Stimulated activated CD8-positive, alpha-beta memory T cell treated with anti-CD3 and anti-CD28 coated beads, Interleukin-12 subunit alpha, Interleukin-12 subunit beta, amount 100 ng/mL, for 1 hour (primary cell): ENCODE measurements at places on chromosomes 12 and 14.

DNA sequence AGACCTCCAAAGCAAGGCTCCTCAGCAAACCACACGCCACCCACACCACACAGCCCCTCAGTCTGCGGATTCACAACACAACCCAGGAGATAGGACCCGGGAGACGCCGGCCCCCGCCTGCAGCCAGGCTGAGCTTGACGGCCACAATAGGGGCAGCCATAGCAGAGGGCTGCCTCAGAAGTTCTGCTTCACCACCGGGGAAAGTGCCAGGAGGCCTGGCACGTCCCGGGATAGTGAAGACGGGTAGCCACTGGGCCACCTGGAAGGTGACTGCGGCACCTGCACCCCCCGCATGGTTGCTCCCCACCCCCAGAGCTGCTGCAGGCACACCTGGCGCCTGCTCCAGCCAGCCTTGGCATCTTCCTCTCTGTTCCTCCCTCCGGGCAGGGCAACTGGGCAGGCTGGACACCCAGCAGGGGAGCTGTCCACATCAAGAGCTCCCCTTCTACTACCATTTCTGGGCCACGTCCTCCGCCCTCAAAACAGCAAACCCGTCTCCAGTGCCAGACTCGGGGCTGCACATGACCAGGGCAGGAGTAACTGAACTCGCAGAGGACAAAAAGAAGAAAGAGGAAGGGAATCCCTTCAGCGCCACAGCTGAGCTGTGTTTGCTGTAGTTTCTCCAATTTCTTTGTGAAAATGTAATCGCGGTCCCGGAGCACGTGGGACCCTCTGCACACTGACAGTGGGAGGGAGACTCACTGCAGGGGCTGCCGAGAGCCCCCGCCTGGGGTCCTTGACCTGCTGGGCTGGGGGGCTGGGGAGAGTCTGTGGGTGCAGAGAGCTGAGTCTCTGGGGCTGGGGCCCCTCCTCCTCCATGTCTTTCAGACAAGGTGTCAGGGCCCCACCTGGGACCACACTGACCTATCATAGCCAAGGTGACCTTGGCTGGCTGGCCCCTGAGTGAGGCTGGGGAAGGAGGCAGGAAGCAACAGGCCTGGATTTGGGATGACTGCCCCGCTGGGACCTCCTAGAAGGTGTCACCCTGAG is 74.2 kb upstream of the C14orf180 start:
- DNase-seq, result no peak

GRCh38 chr12:89189448-89189847 is 162.9 kb downstream of the DUSP6 start:
- DNase-seq, result no peak

- no peak for DNase-seq
Measured at GRCh38 chr14:94427016-94427613, 25.5 kb downstream of the SERPINA11 start.

- DNase-seq, result no peak
Measured at GRCh38 chr12:102302553-102302952, 104.9 kb upstream of the PMCH start.

DNA sequence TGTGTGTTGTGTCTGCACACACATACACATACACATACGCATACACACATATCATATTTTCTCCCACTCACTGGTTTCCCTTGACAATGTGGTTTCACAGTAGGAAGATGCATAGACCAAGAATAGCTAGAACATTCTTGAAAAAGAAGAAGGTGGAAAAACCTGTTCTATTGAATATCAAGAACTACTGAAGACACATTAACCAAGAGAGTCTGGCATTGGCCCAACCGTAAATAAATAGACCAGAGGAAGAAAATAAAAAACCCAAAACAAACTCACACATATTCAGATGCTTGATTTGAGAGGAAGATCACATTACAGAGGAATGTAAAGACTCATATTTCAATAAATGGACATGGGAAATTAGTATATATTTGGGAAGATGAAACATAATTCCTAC is 311.3 kb downstream of the FOXG1 start:
- no peak for DNase-seq

DNA sequence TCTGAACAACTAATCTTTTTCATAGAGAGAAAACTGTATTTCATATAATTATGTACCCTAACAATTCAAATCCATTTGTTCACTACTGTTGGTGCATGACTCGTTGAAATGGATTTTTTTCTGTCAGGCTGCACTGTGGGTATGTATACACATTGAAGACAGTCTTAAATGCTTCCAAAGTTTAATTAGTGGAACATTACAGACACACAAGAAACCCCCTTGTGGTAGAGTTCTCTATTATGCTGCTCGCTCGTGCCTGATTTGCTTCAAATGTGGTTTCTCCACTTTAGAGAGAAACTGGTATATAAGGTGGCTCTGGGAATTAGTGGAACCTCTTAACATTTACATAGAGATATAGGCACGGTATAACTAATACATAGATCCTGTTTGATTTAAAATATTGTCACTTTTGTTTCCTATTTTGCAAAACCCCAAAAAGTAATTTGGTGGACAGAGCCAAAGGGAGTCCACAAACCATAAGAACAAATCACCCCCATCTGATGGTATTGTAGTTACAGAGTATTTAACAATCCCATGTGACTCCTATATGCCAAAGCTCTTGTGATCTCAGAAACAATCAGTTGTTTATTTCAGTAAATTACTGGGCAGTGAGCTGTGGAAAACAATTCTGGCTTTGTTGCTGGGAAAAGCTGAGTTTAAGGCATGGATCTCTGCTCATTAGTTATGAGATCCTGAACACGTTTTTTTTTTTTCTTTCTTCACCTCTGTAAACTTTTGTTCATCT is 159.5 kb downstream of the BRMS1L start:
- DNase-seq, result no peak

DNA sequence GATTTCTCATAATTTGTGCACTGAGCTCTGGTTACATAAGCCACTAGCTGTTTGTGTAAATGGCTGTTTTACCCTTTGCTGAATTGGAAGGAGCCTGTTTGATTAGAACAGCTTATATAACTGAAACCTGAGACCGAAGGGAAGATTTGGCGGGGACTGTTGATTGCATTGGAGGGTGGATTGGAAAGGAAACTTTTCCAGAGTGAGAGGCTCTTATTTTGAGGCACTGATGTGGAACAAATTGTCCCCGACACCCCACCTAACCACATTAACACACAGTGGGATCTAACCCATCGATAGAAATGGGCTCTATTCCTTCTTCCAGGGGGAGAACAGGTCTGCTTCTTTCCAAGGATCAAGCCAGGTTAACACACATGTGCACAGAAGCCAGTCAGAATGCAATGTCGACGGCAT is 51.7 kb downstream of the TMEM30B start:
- DNase-seq, result no peak

- no peak for DNase-seq
Measured at GRCh38 chr12:77894556-77894955, 63.9 kb downstream of the NAV3 start.

GRCh38 chr12:132529156-132529839 is 39.3 kb downstream of the FBRSL1 start:
- no peak for DNase-seq

DNA sequence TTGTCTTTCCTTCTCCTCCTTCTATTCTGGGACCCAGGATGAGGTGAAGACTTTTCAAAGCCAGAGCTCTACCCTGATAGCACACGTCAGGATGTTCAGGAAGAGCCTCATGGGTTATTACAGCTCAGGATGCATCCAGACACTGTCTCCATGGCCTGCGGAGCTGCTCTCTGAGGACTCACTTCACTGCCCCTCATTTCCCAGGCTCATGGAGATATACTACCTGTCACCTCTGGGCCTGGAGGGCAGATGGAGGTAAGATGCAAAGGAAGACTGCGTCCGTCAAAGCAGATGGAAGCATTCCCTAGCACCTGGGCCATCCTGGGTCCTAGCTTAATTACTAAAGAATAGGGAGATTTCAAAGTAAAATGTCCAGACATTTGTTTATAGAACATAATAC is 32.6 kb downstream of the STON2 start:
- no peak for DNase-seq

DNA sequence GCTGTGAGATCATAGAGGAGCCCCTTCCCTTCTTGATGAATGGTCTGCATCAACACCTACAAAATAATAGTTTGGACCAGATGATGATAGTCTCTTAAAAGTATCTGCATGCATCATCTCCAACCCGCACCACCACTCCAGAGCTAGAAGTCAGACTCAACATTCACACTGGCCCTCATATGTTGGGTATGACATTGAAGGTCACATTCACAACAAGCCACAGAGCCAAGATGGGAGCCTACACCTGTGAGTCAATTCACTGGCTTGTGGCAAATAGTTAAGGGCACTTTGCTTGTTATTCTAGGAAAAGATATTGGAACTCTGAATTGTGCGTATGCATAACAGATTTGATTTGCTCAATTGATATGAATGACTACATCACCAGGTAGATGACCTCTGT is 1197.9 kb downstream of the VRK1 start:
- DNase-seq, result no peak

DNA sequence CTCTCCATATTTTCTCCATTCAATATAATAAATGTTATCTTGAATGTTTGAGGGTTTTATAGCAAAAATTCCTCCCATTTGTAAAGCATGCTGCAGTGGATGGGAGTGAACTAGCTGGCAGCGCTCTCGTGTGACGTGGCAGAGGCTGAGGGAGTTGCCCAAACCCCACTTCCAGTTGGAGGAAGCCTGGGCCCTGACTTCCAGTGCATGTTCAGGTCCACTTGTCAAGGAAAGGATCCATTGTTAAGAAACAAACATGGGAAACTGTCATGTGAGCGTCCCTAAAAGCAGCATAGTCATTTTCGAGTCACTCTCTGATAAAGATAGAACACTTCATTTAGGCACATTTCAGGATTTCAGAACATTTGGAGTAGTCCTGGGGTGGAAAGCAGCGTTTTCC is 116.6 kb downstream of the SLC25A47 start:
- DNase-seq, result no peak

GRCh38 chr14:92021523-92021922 is 18.3 kb downstream of the TRIP11 start:
- no peak for DNase-seq

- no peak for DNase-seq
Measured at GRCh38 chr12:68790081-68790951, 17.7 kb upstream of the MDM2 start.

DNA sequence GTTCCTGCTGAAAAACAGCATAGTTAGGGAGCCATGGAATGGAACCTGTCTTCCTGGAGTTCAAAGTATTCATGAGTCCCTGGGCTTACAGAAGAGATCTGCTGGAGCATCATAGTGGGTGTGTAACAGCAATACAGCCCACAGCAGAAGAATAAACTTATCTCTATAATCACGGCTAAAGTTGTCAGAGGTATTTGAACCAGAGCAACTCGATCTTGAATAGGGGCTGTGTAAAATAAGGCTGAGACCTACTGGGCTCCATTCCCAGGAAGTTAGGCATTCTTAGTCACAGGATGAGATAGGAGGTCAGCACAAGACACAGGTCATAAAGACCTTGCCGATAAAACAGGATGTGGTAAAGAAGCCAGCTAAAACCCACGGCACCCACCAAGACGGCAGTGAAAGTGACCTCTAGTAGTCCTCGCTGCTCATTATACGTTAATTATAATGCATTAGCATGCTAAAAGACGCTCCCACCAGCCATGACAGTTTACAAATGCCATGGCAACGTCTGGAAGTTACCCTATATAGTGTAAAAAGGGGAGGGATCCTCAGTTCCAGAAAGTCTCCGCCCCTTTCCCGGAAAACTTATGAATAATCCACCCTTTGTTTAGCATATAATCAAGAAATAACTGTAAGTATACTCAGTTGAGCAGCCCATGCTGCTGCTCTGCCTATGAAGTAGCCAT is 223.4 kb downstream of the PCNX1 start:
- no peak for DNase-seq

GRCh38 chr12:12796171-12796570 is 10.7 kb downstream of the APOLD1 start:
- no peak for DNase-seq

- DNase-seq, result no peak
Measured at GRCh38 chr14:100892496-100893227, 10.9 kb downstream of the RTL1 start.

GRCh38 chr14:22657861-22658260 is 13.7 kb upstream of the OR6J1 start:
- no peak for DNase-seq

- no peak for DNase-seq
Measured at GRCh38 chr14:92495027-92495426, 18.6 kb upstream of the RIN3 start.

DNA sequence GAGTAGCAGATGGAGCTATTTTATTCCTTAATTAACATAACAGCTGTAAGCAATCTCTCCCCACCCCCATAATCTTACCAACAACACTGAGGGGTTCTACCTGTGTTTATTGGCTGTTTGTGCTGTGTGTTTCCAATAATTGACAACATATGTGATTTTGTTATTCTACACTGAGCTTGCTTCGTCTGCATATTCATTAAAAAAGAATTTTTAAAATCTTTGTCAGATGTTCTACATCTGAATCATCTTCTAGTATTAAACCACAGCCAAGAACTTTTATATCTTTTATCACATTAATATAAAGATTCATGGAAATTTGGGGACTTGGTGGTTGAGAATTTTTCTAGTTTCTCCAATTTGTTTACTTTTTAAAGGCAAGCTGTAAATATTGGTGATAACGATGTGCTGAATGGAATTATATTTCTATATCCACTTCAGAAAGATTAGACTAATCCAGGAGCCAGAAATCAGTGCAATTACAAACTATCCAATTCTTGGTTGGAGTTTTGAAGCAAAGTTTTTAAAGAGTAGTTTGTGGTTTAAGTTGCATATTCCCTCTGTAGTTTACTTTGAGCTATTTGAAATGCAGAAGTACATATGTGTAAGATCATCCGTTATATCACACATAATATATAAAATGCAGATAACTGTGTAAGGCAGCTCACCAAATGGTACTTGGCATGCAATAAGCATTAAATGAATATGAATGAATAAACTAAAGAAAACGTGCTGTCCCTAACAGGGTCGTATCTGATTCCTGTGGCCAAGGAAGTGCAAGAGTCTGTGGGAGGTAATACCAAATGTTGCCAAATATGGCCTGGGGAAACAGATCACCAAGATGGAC is 206.9 kb downstream of the PELI2 start:
- no peak for DNase-seq

- no peak for DNase-seq
Measured at GRCh38 chr14:73339846-73340595, 102.7 kb downstream of the PAPLN start.

DNA sequence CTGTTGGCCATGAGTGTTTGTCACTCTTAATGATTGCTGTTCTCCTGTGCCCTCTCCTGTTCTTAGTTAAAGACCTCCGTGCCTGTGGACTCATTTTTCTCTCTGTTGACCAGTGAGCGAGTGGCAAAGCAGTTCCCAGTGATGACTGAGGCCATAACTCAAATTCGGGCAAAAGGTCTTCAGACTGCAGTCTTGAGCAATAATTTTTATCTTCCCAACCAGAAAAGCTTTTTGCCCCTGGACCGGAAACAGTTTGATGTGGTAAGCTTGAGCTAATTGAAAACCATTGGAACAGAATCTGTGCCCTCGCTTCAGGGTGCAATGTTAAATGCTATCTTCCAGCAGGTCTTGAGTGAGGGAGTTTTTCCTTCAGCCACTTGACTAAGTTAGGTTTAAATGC is 19.8 kb downstream of the ACAD10 start:
- DNase-seq, result no peak
